ENCODE measurements at places on chromosomes 5 and 9.

DNA sequence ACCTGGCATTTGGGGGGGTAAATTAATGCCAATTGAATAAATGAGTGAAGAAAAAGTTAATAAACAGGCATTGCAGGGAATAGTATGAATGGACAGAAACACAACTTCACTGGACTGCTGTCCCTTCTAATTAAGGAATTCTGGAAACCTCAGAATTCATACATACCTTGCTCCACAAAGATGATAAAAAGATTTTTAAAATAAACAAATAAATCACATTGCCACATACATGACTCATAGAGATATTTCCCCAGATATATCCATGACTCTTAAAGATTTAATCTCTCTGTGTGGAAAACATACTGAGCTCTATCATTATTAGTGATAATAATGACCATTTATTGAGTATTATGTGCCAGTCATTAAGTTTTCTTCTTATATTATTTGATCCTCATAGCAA, 469.0 kb upstream of the MEF2C start:
- ATAC-seq, result no peak

- ATAC-seq, result no peak
Measured at GRCh38 chr5:31221001-31221400, 27.5 kb downstream of the CDH6 start.

- no peak for ATAC-seq
Measured at GRCh38 chr9:32574858-32575257, 1.9 kb upstream of the NDUFB6 start.

- no peak for ATAC-seq
Measured at GRCh38 chr5:175201393-175201792, 242.6 kb downstream of the DRD1 start.

DNA sequence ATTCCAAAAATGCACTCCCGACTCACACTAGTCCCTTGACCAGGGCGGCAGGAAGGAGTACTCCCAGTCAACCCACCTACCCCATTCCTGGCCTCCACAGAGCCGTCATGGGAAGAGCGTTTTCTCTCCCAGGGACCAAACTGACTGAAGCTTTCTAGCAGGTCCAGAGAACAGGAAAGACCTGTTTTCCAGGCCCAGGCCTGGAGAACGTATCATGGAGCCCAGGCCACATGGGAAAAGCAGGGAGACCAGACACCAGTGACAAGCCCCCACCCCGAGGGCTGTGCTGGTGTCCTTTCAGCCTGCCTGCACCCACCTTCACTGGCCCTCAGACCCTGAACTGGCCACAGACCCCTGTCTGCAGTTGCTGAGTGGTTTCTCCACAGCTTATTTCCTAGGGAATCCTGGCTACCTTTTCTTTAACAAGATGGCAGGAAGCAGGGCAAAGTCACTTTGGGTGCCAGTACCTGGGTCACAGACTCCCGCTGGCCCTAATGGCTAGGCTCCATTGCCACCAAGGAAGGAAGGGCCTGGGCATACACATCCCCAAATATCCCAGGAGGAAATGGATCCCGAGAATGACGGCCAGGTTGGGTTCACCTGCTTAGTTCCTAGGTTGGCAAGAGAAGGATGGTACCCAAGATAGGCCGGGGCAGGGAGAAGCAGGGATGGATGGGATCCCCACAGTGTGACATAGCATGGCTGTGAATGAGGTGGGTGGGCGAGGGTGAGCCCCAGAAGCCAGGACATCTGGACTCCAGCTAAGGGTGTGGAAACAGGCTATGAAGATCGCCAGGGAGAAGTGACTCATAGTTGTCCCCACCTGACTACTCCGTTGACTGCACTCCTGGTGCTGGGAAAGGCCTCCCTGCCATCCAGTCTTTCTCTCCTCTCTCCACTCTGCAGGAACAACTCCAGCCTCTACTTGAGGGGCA, 12.2 kb downstream of the CCNI2 start:
- ATAC-seq, result peak; percentile 46

- no peak for ATAC-seq
Measured at GRCh38 chr5:134073404-134073803, 41.1 kb upstream of the TCF7 start.

GRCh38 chr9:8536845-8537244, 737.3 kb upstream of the DMAC1 start:
- no peak for ATAC-seq

Data from gastroesophageal sphincter (tissue), 4 donors.